ENCODE measurements at places on chromosomes 13 and 19.

- peak; percentile 78 for ATAC-seq
These were observed 42.2 kb upstream of the HNRNPA1L2 start for GRCh38 chr13:52599848-52600603.

DNA sequence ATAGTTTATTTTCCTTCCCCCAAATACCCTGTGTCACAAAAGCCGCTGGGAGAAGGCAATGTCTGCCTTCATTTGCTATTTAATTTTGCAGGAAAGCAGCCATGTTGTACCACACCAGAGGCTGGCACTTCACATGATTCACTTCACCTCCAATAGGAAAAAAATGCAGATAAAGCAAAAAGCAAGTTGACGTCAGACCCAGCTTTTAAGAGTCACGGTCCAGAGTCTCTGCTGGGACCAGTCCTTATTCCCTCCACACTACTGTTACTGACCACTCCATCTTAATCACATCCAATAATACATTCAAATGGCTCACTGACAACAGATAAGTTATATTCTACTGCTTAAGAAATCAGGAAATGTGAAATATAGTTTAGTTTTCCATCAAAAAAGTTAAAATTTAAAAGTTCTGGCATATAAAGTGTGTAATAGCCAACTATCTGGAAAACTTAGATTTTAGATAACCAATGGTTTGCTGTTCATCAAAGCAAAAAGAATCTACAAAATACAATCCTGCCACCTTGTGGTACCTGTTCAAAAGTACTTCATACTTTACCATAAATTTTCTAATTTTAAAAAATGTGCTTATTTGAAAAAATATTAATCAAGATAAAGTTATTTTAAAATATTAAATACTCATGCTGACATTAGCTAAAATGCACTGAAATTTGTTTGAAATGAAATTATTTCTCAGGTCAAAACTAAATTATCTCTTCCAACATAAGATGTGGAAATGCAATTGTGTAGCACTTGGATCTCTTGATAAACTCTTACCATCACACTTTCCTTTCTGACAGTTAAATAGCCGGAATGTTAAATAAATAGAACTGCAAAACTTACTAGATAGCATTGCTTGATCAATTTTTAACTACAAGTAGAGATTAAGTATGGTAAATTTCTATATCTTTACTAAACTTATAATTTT lies 97.3 kb downstream of the SERP2 start:
- peak; percentile 39 for ATAC-seq

DNA sequence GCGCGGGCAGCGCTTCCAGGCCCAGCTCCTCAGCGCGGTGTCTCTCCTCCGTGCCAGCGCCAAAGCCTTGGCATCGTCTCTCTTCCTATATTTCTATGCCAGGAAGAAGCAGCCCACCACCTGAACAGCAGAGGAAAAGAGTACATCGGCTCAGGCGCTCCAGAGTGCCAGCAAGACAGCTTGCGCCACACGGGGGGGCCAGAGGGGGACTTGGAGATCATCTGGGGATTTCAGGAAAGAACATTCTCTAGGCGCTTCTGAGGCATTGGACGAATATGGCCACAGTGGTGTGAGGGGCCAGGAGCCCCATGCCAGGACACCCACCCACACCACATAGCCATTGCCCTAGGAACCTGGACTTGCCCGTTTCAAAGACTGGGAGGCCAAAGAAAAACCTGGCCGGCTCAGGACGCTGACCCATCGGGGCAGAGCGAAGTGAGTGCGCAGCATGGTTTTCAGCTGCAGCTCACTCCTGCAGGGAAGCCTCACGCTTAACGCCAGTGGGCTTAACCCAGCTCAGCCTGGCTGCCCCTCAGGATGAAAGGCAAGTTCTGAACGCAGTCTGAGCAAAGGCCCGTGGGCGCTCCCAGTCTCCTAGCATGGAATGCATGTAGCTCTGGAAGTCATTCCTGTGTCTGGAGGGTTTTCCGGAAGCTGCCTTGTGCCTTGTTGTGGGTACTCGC lies 62.1 kb downstream of the GGACT start:
- no peak for ATAC-seq

GRCh38 chr13:75296641-75297040 lies 185.3 kb downstream of the TBC1D4 start:
- ATAC-seq = no peak

GRCh38 chr13:92864584-92865284 lies 361.9 kb upstream of the GPC6 start:
- ATAC-seq = no peak

DNA sequence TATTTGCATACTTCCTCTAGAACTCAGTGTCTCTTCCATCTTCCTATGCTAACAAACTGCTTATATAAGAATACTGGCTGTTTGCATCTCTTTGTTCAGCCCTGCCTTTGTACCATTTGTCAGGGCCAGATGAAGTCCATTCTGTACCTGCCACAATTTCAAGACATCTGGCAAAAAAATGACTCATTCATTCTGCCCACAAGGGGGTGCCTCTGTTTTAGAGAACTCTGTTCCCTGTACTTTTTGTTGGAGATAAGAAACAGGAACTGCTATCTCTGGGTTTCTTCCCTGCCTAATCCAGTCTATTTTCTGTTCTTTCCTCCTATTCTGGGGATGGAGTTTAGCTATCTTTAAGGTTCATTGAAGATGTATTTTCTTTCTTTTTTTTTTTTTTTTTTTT lies 23.0 kb downstream of the ZNF568 start:
- ATAC-seq = no peak

- ATAC-seq = no peak
These were observed 5.2 kb downstream of the CTU1 start for GRCh38 chr19:51102991-51103390.

GRCh38 chr19:43599635-43600295 lies 3.4 kb downstream of the ZNF576 start:
- no peak for ATAC-seq

DNA sequence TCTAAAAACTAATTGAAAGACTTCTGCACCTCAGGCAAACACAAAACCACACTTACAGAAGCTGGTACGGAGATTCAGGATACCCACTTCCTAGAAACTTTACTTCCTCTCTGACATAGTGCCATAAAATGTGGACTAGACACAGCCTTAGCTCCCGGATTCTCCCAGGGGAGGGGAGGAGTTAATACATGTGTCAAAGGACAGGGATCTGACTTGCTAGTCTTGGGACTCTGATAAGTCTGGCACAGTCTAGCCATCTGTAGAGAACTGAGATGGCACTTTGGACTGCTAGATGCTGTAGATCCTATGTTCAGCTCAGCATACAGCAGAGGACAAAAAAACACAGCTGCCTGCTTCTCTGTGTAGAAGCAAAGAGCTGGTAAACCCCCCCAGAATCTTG lies 769.8 kb upstream of the MIR17HG start:
- ATAC-seq = no peak

DNA sequence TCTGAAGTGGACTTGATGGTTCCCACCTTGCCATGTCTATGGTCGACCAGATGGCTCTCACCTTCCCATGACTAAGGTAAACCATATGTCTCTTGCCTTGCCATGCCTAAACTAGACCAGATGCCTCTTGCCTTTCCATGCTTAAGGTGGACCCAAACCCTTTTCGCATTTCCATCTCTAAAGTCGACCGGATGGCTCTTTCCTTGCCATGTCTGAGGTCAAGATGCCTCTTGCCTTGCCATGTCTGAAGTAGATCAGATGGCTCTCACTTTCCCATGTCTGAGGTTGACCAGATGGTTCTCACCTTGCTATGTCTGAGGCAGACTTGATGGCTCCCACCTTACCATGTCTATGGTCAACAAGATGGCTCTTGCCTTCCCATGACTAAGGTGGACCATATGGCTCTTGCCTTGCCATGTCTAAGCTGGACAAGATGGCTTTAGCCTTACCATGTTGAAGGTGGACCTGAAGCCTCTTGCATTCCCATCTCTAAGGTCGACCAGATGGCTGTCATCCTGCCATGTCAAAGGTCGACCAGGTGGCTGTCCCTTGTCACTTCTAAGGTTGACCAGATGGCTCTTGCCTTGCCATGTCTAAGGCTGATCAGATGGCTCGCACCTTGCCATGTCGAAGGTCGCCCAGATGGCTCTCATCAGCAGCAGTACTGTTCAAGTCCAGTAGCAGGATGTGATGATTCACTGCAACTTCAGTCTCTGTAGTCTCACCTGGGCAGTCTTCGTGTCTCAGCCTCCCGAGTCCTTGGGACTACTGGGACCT lies 1439.4 kb downstream of the UQCRFS1 start:
- ATAC-seq = no peak

- ATAC-seq = peak; percentile 41
These were observed 388.4 kb downstream of the NDFIP2 start for GRCh38 chr13:79869326-79869725.

- ATAC-seq = no peak
These were observed 82.8 kb upstream of the KLHL1 start for GRCh38 chr13:70191034-70191433.

GRCh38 chr19:55116859-55117662 lies at the start of gene PPP1R12C:
Gene PPP1R12C (minus strand): TSS chr19:55117637. CDS start chr19:55117543, 94 bp downstream.
- ATAC-seq = peak; percentile 10

- ATAC-seq = peak; percentile 90
These were observed 23.2 kb upstream of the GPC5 start for GRCh38 chr13:91375116-91375729.

DNA sequence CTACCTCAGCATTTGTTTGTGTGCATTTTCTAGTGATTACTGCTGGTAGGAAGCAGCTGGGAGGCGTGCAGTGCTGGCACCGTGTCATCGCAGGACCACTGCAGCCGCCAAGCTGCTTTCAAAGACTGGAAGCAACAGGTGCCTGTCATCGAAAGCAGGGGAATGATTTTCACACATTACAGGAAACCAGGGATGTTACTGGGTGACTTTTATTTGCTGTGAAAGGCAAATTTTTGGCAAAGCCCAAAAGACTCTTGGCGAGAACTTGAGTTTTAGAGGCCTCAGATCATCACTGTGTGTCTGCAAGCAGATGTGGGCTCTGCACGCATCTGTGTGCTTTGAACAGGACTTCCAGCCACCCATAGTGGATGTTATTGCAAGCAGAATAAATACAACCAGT lies 176.4 kb downstream of the FLT1 start:
- no peak for ATAC-seq

GRCh38 chr13:19596960-19597361 lies 35.6 kb upstream of the TPTE2 start:
- no peak for ATAC-seq

DNA sequence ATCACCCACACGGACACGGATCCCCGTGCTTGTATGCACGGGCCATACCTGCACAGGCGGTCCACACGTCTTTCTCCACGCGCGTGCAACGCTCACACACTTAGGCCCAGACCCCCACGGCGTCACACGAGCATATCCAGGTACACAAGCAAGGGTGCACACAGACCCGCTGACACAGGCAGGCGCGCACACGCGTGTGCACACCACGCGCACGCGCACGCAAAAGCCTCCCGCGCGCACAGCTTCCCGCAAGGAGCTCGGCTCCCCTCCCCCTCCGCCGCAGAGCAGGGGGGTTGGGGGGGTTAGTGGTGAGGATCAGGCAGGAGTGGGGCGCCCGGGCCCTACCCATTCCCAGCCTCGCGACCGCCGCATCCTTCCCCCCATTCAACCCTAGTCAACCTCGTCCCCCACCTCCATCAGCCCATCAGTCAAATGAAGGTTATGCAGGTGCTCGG lies 407 bp downstream of the RAB3A start:
- ATAC-seq = peak; percentile 12

DNA sequence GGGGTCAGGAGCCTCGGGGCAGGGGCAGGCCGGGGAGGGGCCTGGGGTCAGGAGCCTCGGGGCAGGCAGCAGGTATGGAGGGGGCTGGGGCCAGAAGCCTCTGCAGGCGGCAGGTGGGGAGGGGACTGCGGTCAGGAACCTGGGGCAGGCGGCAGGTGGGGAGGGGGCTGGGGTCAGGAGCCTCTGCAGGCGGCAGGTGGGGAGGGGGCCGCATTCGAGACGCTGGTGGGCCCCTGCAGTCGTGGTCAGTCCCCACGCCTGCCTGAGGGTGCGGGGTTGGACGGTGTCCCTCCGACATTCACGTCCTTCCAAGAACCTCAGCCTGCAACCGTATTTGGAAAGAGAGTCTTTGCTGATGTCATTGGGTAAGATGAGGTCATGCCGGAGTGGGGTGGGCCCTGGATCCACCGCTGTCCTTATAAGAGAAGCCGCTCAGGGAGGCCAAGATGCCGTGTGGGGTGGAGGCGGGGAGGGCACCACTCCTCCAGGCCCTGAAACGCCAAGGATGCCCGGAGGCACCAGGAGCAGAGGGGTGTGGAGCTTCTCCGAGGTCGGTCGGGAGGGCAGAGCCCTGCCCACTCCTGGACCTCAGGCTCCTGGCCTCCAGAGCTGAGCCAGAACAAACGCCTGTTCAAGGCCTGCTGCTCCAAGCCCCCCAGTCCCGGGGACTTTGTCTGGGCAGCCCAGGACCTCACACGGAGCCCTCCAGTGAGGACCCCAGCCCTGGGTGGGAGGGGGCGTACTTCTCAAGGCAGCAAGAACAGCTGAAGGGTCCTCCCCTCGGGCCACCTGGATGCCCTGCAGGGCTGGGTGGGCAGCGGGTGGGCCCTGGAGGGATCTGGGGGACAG lies 30.1 kb downstream of the PIP5K1C start:
- no peak for ATAC-seq

GRCh38 chr13:63163903-63164302 lies 1748.3 kb upstream of the PCDH20 start:
- no peak for ATAC-seq

GRCh38 chr19:19568802-19569756 lies 31.0 kb downstream of the CILP2 start:
- ATAC-seq = peak; percentile 75

- peak; percentile 98 for ATAC-seq
These were observed 95.5 kb downstream of the ANKRD10 start for GRCh38 chr13:110819203-110820014.

- ATAC-seq = no peak
These were observed 12.5 kb downstream of the DOCK9 start for GRCh38 chr13:98965325-98965724.

DNA sequence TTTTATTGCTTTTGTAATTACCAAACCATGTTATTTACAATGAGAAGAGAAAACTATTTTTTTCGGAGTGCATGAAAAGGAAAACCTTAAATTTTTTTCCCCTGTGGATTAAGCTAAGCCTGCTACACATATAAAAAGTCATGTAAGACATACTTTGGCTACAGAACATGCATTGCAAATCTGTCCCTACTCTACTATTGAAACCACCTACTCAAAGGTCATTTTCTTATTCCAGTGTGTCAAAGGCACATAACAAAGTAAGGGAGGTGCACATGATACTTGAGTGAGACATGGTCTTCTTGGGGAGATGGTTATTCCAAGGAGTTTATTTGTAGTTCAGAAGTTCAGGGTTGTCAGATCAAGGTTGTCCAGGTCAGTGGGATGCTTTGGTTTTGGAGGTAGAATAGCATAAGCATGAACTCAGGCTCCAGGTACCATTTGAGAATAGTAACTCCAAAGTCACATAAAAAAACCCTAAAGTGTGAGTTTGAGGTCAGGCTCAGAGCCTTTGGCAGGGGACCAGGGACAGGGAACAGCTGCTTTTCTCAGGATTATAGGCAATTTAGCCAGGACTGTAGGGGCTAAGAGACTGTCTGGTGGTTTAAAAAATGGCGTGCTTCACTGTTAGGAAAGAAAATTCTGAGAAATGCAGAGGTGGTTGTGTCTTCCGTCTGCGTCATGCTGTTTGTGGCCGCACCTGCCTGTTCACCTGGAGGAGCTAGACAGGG lies 15.4 kb downstream of the FARP1 start:
- no peak for ATAC-seq
